Activated T-helper 1 cell treated with anti-CD3 and anti-CD28 coated beads, Interleukin-12 subunit alpha, Interleukin-12 subunit beta, Interleukin-2, Interleukin-4 antibody, amounts not matched to agents 30 ng/mL and 10 ng/mL and 1 ng/mL, durations not matched to agents 14 hours and 24 hours and 36 hours (primary cell): ENCODE measurements at places on chromosomes 5 and 9. TPM values are rescaled to one million over a fixed set of nuclear protein-coding genes. Genes with fewer than 3 reads are reported as not detected.
A peak's percentile ranks its signal among the peaks of the same experiment; 100 is the strongest.

The PGM5 gene
- not detected in 2 replicates for total RNA-seq

The GADD45G gene
- 36.6 and 37.2 TPM in 2 replicates for total RNA-seq

The LYRM7 gene
- total RNA-seq, result 13.7 and 15.8 TPM in 2 replicates

DNA sequence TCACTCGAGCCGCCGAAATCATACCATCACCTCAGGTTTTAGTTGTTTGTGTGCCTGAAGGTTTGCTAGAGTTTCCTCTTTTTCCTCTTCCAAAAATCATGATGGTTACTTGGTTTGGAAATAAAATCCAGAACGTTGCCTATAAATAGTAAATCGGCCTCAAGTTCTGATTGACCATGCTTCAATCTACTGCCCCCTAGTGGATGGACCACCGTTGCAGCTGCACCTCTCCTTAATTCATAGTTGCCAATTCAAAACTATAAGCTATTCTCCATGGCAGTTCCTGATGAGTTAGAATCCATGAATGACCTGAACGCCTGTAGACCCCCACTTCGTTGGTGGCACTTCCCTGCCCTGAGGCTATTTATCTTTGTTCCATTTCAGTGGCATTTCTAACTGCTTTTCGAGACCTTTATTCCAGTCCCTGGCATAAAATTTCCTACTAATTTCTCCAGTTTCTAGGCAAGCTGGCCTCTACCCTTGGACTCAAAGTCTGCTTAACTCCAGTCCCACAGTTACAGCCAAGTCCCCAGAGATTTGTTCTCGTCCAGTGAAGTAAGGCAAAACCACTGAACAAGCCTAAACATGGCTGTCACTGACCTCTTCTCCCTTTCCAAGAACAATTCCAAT, 422.6 kb downstream of the EFNA5 start:
- H3K27ac ChIP-seq, result no peak overlapping the region
- peak; percentile 1 for DNase-seq
- H3K27me3 ChIP-seq, result peaks cover 2% of the 10 kb centered on the region
- H3K4me3 ChIP-seq, result no peak overlapping the region

DNA sequence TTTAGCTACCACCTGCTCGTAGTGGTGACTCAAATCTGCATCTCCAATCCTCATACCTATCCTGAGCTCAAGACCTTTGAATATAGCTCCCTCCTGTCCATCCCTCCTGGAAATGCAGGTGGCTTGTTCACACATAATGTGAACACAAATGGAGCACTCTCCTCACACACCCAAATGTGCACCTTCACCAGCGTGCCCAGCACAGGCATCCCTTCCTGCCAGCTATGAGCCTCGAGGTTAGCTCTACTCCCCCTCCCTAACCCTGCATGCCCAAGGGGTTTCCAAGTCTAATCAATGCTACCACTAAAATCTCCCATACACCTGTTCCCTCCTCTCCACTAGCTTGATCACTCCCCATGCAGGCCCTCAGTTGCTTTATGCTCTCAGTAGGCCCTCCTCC, 2.2 kb upstream of the TGFBI start:
- H3K4me3 ChIP-seq, result no peak overlapping the region
- no peaks in the 10 kb centered on the region for H3K4me1 ChIP-seq
- no peak overlapping the region for H3K27ac ChIP-seq
- no peak for DNase-seq

DNA sequence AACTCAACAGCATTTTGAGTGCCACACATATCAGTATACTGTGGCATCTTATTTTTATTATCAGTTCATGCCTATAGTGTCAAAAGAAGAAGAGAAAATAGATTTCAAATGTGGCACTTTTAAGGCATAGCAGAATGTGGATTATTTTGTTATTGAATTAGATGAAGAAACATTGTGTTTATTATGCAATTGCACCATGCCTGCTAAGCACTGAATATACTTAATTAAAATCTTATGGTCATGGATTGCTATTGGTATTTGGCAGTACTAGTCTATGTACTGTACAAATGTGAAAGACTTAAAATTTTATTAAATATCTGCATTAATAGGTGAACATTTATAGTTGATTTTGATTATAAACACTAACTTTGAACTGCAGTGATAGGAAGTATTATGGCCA, 128.8 kb downstream of the FER start:
- no peaks in the 10 kb centered on the region for H3K36me3 ChIP-seq
- H3K4me3 ChIP-seq, result no peak overlapping the region
- no peak overlapping the region for H3K27ac ChIP-seq
- H3K4me1 ChIP-seq, result no peaks in the 10 kb centered on the region
- DNase-seq, result no peak

DNA sequence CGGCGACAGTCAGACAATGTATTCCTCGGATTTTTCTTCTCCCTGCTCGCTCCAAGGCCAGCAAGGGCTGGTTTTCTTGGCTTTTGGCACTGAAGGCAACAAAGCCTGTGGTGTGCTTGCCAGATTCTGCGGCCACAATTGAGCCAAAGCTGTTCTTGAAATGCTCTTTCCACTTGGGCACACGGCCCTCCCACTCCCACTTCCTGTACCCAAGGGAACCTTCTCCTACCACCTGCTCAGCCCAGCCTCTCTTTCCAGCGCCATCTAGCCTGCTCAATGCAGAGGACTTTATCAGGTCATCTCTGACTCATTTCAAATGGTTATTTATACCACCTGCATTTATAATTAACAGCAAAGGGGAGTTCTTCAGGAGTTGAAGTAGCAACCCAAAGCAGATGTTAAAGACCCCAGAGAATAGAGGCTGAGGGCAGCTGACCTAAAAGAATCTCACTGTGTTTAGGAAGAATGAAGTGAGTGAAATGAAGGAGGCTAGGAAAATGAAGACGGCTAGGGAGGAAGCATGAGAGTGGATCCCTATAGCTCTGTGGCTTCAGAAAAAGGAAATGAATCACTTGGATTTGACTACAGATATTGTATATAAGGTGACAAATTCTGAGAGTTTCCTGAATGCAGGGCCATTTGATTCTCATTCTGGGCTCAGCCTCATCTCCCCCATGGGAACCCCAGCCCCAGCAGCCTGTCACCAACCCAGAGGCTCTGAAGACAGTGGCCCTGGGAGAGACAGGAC, 439.0 kb downstream of the ENC1 start:
- no peaks in the 10 kb centered on the region for H3K4me1 ChIP-seq
- no peak overlapping the region for H3K27ac ChIP-seq
- H3K27me3 ChIP-seq, result no peaks in the 10 kb centered on the region
- no peak for DNase-seq
- H3K36me3 ChIP-seq, result no peaks in the 10 kb centered on the region

- H3K27ac ChIP-seq, result no peak overlapping the region
- no peaks in the 10 kb centered on the region for H3K4me1 ChIP-seq
- DNase-seq, result no peak
- no peak overlapping the region for H3K4me3 ChIP-seq
- H3K27me3 ChIP-seq, result no peaks in the 10 kb centered on the region
Observed at GRCh38 chr5:38673671-38674071, 117.2 kb upstream of the LIFR start.

DNA sequence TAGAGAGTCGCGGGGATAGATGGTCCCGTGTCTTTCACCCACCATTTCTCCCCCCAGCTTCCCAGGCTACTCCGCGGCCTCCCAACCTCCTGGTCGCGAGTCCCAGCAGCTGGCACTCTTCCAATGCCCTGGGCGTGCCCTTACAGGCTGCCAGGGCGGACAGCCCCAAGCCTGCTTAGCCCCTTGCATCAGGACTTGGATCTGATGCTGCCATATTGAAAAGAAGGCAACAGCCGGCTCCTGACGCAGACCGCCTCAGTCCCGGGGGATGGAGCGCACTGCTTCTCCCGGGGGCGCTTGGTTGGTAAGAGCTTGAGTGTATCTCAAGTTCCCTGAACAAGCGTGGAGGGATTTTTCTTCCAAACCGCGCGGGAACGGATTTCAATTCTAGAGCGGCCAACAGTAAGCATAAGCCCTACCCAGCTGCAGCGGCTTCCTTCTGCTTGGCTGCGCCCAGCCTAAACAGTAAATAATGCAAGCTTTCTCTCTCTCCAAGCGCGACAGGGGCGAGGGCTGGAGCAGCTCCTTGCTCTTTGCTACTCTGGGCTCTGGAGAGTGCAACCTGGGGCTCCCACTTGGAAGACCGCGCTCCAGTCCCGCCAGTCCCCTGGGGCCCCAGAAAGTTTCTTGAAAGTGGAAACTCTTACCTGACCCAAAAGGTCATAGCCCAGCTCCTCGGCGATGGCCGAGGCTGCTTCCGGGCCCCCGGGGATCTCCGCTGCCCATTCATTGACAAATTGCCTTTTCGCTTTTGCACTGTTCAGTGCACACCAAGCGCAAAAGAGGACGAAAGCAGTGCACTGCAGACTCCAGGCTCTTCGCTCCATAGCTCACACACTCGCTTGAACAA, 607 bp downstream of the PCSK1 start:
- H3K27me3 ChIP-seq, result peaks cover 55% of the 10 kb centered on the region
- H3K4me1 ChIP-seq, result peaks cover 6% of the 10 kb centered on the region
- no peak overlapping the region for H3K27ac ChIP-seq
- no peaks in the 10 kb centered on the region for H3K36me3 ChIP-seq
- H3K4me3 ChIP-seq, result no peak overlapping the region

DNA sequence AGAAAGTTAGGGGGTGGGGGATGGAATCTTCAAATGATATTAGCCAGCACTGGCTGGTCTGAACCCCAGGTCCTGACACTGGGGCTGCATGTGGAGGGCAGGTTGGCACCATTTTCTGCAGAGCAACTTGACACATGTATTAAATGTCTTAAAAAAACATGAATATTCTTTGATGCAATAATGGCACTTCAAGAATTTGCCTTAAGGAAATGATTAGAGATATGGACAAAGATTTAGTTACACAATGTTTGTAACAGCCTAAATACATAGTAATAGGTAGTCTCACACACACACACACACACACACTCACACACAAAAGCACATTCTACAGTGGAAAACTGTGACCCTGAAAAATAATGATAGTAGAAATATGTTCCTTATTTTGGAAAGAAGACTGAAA, 3.6 kb downstream of the SVEP1 start:
- no peak for DNase-seq
- no peak overlapping the region for H3K4me3 ChIP-seq

- no peaks in the 10 kb centered on the region for H3K4me1 ChIP-seq
- DNase-seq, result no peak
- H3K27ac ChIP-seq, result no peak overlapping the region
Observed at GRCh38 chr5:61965069-61965468, 340.9 kb upstream of the KIF2A start.

DNA sequence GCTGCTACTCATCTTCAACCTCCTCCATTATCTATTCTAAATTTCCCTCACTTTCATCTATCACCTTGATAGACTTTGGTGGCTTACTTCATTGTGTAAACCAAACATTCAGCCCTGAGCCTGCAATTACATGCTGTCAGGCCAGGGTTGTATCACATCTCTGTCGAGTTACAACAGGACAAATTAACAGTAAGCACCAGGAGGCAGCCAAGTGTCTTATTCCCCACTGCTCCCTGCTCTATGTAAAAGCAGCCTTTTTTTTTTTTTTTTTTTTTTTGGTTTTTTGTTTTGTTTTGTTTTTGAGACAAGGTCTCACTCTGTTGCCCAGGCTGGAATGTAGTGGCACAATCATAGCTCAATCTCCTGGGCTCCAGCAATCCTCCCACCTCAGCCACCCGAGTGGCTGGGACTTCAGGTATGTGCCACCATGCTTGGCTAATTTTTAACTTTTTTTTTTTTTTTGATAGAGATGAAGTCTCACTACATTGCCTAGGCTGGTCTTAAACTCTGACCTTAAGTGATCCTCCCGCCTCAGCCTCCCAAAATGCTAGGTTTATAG, 15.2 kb upstream of the ZCCHC9 start:
- DNase-seq, result no peak
- H3K4me3 ChIP-seq, result no peak overlapping the region
- peaks cover 6% of the 10 kb centered on the region for H3K36me3 ChIP-seq
- H3K4me1 ChIP-seq, result peaks cover 22% of the 10 kb centered on the region

- peaks cover 26% of the 10 kb centered on the region for H3K27me3 ChIP-seq
- no peak overlapping the region for H3K27ac ChIP-seq
- peak; percentile 11 for DNase-seq
- H3K4me1 ChIP-seq, result peaks cover 12% of the 10 kb centered on the region
- H3K4me3 ChIP-seq, result peak overlapping the region; percentile 15
- H3K36me3 ChIP-seq, result no peaks in the 10 kb centered on the region
Observed at GRCh38 chr9:21443849-21444625, 3.8 kb downstream of the IFNA1 start.

DNA sequence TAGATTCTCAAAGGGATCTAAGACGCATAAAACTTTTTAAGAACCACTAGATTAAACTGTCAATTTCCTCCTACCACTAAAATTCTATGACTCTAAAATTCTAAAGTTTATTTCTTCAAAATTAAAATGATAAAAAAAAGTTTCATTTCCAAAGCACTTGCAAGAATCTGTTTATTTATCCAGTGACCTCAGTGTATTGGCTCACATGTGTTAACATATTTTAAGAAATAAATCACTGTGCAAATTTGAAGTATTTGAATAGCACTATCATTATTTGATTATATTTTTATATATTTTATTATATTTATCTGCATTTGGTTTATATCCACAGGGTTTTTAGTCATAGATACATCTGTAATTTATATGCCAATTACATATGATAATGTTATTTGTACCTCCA, 62.2 kb upstream of the SLC12A2 start:
- H3K27ac ChIP-seq, result no peak overlapping the region
- H3K36me3 ChIP-seq, result no peaks in the 10 kb centered on the region

DNA sequence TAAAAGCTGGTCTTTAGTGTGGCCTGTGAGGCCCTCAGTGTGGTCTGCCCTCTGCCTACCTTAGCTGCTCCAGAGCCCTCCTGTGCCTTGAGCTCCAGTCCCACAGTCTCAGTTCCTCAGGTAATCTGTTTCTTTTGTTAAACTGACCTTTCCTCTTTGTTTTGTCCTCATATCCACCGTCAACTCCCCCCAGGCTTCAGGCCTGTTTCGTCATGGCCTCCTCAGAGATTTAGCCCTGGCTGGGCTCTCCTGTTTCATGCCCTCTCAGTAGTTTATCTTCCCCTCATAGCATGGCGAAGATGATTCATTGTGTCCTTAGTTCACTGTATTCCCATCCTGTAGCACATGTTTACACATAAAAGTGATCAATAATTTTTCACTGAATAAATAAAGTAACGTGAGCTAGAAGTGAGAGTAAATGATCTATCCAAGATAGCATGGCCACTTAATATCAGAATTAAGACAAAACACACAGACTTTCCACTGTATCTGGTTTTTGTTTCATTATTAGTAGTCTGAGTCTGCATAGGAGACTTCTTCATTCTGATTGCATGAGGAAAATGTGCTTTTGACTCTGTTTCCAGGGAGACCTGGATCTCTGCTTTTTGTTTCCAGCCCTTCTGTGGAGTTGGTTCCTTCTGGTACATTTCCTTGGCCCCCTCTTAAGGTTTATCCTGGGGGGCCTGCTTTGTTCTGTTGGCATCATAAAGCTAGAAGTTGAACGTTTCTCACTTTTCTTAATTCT, 70.5 kb downstream of the SNX24 start:
- H3K27me3 ChIP-seq, result no peaks in the 10 kb centered on the region
- H3K36me3 ChIP-seq, result no peaks in the 10 kb centered on the region
- no peak for DNase-seq
- no peak overlapping the region for H3K27ac ChIP-seq
